ENCODE measurements at places on chromosomes 2 and 18.

GRCh38 chr2:65291216-65292105, 63.8 kb downstream of the ACTR2 start:
- DNase-seq = no peak

GRCh38 chr2:85455552-85456090, 37.1 kb downstream of the SH2D6 start:
- DNase-seq = no peak

GRCh38 chr2:11773747-11774525, 27.5 kb downstream of the LPIN1 start:
- DNase-seq = no peak

GRCh38 chr2:135863233-135863632, 13.0 kb downstream of the MCM6 start:
- DNase-seq = no peak

Measured in T-helper 17 cell (primary cell).